GM12865 (cell line): ENCODE measurements at places on chromosomes 16 and 17.

DNA sequence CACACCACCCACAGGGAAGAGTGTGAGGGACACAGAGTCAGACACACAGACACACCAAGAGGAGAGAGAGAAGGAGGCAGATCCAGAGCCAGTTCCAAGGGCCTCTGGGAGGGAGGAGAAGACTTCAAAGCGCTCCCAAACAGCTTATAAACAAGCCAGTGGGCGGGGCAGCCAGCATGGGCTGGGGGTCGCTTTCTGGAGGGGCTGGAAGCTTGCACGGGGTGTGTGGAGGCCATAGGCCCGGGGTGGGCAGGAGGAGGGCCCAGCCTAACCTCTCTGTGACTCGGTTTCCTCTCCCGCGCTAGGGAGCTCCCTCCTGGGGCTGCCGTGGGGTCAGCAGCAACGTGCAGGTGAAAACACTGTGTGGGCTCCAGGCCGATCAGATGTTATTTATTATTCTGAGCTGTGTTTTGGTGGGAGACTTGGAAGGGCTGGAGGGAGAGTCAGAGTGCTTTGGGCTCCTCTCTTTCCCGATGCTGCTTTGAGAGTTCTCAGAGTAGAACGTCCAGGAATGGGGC, 2.5 kb upstream of the WFIKKN2 start:
- no peak for DNase-seq

DNA sequence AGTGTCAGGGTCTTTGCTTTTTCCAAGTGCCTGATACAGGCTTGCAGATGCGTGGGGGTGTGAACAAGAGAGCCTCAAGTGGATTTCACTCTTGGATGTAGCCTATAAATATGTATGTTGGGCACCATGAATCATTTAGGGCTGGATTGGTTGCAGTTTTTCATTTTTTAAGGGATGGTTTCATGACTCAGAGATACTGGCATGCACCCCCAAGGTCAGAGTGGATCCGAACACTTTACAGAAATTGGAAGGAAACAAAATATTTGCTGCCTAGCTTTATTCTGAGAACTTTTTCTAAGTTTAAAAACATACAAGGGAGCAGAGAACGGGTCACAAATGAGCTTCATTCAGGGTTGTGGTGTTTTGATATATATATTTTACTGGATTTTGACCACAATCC, 436.8 kb upstream of the ERCC4 start:
- no peak for DNase-seq

- no peak for DNase-seq
Measured at GRCh38 chr16:16120044-16120381, 103.3 kb downstream of the ABCC6 start.

- DNase-seq = no peak
Measured at GRCh38 chr17:13024016-13024415, 6.2 kb upstream of the ELAC2 start.

- DNase-seq = no peak
Measured at GRCh38 chr17:79677646-79678045, 53.1 kb upstream of the ENPP7 start.

DNA sequence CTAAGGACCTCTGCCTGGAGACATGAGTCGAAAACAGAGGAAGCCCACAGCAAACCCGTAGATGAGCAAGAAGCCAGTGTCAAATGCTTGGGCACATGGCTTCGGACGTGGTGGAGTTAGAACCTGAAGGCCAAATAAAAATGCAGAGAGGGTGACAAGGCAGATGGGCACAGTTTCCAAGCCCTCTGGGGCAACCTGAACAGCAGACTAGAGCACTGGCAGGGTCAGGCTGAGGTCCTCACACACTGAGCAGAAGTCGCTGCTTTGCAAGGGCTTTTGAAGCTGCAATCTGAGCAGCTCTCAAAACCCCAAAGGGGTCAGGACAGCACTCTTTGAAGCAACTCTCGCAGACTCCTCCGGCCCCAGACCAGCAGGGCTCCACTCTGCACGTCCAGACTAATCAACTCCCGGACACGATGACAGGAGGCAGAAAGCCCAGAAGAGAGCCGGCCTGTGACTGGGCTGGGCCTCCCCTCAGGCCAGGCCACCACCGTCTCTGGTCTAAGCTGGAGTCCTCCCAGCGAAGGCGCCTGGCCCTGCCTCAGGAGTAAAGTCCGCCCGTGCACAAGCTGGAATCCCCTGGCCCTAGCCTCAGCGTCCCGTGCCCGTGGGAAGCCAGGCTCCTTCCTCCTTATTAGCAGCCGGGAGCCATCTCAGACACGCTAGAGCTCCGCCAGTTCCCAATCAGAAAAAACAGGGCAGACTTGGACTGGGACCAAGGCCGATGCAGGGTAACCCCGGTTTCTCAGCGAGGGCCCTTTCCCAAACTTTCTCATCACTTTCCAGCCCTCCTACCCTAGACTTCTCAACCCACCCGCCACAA, 924 bp downstream of the SMARCD2 start:
- DNase-seq = peak; percentile 49

DNA sequence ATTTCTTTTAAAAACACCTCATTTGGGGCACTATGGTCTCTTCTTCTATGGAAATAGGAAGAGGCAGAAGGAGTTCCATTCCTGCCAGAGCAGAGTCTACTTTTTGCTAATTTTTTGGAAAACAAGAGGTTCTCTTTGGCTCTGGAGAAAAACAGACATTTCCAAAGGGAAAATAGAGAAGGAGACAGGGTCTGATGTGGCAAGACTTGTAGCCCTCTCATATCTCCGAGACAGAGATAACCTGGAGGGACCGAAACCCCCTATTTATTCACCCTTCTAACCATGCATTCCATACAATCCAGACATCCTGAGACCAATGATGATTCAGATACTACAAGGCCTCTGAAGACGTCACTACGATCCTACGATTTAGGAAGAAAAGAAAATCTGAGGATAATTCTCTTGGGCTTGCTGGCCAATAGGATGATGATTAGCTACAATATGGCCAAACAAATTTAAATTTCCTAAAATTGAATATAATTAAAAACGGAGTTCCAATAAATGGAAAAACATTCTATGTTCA, 70.2 kb downstream of the HIC1 start:
- DNase-seq = no peak

GRCh38 chr16:77868478-77868877, 80.1 kb downstream of the VAT1L start:
- peak; percentile 37 for DNase-seq

- no peak for DNase-seq
Measured at GRCh38 chr17:71535321-71535720, 585.5 kb upstream of the SOX9 start.

DNA sequence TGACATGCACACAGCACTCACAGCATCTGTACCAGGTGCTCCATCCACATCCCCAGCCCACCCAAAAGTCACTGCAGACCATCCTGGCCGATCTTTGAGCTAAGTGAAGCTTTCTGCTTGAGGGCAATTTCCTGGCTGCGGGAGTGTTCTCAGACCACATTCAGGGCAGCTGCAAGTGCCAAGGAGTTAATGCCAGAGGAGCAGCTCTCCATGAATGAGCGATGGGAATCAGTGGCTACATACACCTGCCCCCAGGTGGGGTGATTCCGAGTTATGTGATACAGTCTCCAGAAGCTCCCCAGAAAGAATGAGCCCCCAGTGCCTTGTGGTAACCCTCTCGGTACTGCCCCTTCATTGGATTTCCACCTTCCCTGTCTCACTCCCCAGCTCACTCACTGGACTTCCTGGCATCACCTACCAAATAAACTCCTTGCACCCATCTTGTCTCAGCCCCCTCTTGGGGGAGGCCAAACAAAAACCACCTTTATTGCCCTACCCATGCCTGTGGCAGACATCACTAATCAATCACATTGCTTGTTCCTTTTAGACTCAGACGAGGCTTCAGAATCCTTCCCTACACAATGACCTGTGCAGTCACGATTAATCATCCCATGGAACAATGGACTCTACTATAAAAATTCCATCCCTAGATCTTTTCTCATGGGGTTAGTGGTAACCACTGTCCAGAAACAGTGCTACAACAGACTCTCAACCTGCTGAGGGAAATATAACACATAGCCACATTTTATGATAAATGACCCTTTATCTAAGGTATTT, 121.1 kb downstream of the IRX5 start:
- no peak for DNase-seq

DNA sequence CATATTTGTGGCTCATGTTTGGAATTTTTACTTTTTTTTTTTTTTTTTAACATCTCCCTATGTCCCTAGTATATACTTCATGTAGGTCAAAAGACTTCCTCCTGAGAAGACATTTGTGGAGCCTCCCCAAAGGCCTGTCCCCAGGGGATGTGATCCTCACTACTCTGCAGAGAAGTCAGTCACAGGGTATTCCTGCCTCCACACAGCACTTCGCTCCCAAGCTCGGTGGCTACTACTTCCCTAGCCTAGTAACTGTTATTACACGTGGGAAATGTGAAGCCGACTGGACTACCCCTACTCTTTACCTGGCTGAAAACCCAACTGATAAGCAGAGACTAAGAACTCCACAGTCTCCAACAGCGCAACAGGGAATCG, 116.8 kb downstream of the HIC1 start:
- DNase-seq = no peak

DNA sequence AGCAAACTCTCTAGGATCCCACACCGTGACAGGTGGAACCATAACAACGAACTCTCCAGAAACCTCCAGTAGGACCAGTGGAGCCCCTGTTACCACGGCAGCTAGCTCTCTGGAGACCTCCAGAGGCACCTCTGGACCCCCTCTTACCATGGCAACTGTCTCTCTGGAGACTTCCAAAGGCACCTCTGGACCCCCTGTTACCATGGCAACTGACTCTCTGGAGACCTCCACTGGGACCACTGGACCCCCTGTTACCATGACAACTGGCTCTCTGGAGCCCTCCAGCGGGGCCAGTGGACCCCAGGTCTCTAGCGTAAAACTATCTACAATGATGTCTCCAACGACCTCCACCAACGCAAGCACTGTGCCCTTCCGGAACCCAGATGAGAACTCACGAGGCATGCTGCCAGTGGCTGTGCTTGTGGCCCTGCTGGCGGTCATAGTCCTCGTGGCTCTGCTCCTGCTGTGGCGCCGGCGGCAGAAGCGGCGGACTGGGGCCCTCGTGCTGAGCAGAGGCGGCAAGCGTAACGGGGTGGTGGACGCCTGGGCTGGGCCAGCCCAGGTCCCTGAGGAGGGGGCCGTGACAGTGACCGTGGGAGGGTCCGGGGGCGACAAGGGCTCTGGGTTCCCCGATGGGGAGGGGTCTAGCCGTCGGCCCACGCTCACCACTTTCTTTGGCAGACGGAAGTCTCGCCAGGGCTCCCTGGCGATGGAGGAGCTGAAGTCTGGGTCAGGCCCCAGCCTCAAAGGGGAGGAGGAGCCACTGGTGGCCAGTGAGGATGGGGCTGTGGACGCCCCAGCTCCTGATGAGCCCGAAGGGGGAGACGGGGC, 1.3 kb downstream of the SPN start:
- peak; percentile 48 for DNase-seq

GRCh38 chr17:151004-151403, 13.6 kb downstream of the SCGB1C2 start:
- DNase-seq = no peak

DNA sequence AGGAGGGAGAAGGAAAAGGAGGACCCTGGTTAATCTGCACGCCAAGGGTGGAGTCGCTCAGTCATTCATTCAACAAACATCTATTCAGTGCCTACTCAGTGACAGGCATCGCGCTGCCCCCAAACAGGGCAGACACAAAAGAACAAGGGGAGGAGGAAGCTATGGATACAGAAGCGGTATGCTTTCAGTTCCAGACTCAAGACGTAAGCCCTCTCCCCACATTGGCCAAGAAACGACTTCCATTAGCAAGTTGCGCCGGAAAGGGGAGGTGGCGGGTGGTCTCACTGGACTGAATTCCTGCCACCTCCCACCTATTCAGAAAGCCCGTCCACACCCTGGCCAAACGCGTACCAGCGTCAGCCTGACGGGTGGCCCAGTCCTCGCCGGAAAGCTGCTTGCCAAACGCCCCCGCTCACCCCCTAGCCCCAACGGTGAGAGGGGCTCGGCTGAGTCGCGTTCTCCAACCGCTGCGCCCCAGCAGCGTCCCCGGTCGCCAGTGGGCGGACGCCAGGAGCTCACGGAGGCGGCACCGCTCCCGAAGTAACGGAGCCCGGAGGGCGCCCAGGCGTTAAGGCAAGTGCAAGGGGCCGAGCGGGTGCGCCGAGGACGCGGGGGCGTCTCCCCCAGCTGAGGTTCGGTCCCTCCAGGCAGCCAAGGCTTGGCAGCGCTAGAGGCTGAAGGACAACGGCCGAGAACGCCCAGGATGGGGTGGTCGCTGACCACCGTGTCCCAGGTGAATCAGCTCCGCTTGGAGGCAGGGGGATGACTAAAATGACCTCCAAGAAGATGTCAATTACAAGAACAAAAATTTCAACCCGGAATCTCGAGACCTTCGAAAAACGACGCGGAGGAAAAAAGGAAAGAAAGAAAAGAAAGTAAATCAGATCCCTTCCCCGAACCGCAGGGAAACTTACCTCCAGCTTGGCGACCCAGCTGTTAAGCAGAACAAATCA, 470.7 kb downstream of the SOX9 start:
- no peak for DNase-seq

- DNase-seq = no peak
Measured at GRCh38 chr16:8966817-8967131, 3.1 kb upstream of the USP7 start.
